Activated CD8-positive, alpha-beta memory T cell treated with anti-CD3 and anti-CD28 coated beads for 48 hours (primary cell): ENCODE measurements at places on chromosomes 2 and 18.

- DNase-seq = no peak
Measured at GRCh38 chr2:69453475-69454129, 16.4 kb upstream of the NFU1 start.

GRCh38 chr18:57589161-57589560 is 2.7 kb upstream of the FECH start:
- no peak for DNase-seq

GRCh38 chr18:55779691-55780585 is 191.9 kb upstream of the TCF4 start:
- DNase-seq = no peak

DNA sequence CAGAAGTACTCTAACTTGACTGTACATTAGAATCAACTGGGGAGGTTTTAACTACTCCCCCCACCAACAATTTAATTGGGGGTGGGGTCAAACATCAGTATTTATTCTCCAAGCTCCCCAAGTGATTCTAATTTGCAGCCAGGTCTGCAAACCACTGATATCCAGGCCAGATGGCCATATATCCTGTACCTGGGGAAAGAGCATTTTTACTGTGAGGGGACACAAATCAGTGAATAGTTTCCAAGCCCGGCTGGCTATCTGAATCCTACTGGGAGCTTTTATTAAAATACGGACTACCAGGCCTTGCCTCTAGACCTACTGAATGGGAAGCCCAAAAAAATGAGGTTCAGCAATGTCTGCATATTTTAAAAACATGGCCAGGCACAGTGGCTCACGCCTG is 88.5 kb downstream of the TCF4 start:
- no peak for DNase-seq

GRCh38 chr2:80527119-80527518 is 222.6 kb upstream of the LRRTM1 start:
- no peak for DNase-seq

GRCh38 chr2:238267884-238268680 is 20.3 kb downstream of the PER2 start:
- DNase-seq = no peak

- no peak for DNase-seq
Measured at GRCh38 chr18:77165503-77166188, 33.1 kb upstream of the MBP start.

DNA sequence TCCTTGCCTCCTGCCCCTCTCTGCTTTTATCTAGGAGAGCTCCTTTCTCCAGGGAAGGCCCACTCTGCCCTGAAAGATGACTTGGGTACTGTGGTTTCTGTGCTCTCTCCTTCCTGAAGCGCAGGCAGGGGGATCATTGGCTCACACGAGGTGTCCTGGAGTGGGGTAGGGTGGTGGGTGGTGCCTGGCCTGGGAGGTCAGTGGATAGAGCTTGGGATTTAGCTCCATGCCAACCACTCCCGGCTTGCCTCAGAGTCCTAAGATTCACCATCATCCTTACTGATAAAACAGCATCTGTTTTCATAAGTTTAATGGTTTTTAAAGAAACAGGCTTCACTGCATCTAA is 63.1 kb downstream of the CIB4 start:
- DNase-seq = no peak

DNA sequence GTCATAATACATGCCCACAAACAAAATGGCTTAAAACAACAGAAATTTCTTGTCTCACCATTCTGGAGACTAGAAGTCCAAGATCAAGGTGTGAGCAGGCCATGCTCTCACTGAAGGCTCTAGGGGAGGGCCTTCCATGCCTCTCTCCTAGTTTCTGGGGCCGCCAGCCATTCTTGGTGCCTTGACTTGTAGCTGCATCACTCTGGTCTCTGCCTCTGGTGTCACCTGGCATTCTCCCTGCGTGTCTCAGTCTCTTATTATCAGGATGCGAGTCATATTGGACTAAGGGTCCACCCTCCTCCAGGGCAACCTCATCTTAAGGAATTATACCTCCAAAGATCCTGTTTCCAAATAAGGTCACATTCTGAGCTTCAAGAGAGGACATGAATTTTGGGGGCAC is 76.1 kb downstream of the KCNF1 start:
- DNase-seq = no peak

- no peak for DNase-seq
Measured at GRCh38 chr2:17644997-17645720, 104.7 kb downstream of the VSNL1 start.

DNA sequence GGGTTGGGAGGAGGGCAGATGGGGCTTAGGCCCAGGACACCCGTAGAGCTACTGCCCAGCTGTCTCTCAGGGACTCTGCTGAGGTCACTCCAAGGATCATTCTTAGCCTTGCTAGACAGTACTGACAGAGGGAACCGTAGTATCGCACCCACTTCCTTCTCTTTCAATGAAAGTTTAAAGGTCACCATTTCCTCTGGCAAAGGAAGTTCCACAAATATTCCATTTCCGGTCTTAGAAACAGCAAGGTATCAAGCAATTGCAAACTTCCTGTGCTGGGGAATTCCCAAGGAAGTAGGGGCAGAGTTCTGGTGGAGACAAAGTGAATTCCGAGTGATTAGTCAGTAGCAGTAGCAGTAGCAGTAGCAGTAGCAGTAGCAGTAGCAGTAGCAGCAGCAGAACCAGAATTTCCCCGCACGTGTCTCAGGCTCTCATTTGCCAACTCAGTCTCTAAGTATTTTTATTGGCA is 24.7 kb downstream of the IL1B start:
- DNase-seq = no peak

GRCh38 chr2:119846021-119846420 is 86.3 kb downstream of the PTPN4 start:
- no peak for DNase-seq

GRCh38 chr2:239300242-239300641 is 100.6 kb downstream of the HDAC4 start:
- DNase-seq = no peak

GRCh38 chr2:142707318-142707717 is 170.1 kb upstream of the KYNU start:
- DNase-seq = no peak
